ENCODE measurements at places on chromosomes 13 and 19.

DNA sequence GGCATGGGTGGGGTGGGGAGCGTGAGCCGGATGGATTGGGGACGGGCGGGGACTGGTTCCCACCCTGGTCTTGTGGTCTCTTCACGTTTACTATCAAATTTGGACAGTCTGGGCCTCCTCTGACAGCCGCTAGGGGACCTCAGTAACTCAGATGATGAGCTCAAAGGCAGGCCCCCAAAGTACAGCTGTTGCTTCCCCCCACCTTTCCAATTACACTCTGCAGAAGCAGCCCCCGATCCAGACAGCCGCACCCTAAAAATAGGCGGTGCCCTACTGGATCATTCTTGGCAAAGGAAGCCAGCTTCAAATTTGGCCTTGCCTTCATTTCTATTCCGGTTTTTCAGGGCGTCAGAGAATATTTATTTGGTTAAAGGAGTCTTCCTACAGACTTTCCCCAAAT is 1.9 kb upstream of the FOXO1 start:
- DNase-seq = no peak

- peak; percentile 78 for DNase-seq
Observed at GRCh38 chr19:49590971-49591730, at the start of gene PRR12. Gene PRR12 (plus strand): TSS chr19:49591182. CDS start chr19:49591655, 473 bp downstream.

GRCh38 chr19:54137699-54138488 is at the start of gene CNOT3:
Gene CNOT3 (plus strand): TSS chr19:54137762. CDS start chr19:54142979, 5,217 bp downstream.
- DNase-seq = no peak

- DNase-seq = no peak
Observed at GRCh38 chr13:112735791-112736190, 46.0 kb downstream of the ATP11A start.

DNA sequence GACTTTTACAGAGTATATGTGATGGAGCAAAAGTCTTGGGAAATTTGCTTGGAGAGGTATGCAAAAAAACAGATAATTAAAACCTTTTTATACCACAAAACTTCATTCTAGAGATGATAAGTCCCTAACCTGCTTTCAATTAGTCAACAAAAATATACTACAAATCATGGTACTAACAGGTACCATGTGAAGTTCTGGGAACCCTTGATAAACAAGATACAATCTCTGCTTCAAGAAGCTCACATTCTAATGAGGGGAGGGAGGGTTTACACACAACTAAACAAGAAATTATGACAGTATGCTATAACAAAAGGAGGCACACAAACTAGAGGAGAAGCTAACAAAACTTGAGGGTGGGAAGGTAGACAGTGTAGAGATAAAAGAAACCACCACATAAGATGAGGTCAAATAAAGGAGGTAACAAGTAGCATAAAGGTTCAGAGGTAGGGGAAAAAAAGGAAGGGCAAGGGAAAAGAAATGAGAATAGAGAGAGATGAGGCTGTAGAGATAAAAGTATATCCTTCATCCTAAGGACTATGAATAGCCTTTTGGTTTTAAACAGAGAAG is 91.4 kb downstream of the MYCBP2 start:
- DNase-seq = no peak

GRCh38 chr19:898663-899062 is 5.4 kb downstream of the RNU6-9 start:
- DNase-seq = no peak

DNA sequence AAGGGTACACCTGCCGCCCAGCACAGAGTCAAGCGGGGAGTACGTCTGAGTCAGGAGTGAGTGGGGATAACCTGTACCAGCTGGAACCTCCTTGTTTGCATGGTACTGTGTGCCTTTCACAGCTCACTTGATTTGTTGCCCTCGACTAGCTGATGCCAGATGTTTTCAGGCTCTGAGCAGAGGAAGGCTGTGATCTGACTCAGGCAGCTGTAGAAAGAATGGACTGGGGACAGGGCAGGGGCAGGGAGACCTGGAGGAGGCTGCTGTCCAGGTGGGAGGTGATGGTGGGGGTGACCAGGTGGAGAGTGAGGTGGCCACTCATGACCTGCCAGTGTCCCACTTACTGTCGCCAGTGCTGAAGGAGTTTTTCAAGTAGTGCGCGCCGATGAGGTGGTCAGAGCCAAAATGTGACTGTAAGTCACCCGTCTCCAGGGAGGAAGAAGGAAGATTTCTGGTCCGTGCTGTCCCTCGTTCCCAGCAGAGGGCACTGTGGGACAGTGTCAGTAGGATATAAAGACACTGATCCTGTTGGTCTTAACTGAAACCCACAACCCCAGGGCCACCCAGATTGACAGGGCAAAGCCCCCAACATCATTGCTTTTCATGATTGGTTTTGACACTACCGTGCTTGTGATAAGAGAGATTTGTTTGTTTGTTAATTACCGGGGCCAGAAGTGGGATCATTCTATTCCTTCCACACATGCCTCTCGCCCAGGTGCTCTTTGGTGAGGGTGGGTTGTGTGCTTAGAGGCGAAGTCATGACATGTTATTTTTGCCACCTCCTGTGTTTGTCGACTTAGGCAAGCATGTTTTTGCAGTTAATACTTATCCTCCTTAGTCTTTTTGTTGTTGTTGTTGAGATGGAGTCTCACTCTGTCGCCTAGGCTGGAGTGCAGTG is 128.4 kb downstream of the DPF1 start:
- no peak for DNase-seq

All from PC-9 (cell line).